CD4-positive, alpha-beta T cell treated with Interferon gamma for 1 hour (primary cell): ENCODE measurements at places on chromosomes 6 and 20.

DNA sequence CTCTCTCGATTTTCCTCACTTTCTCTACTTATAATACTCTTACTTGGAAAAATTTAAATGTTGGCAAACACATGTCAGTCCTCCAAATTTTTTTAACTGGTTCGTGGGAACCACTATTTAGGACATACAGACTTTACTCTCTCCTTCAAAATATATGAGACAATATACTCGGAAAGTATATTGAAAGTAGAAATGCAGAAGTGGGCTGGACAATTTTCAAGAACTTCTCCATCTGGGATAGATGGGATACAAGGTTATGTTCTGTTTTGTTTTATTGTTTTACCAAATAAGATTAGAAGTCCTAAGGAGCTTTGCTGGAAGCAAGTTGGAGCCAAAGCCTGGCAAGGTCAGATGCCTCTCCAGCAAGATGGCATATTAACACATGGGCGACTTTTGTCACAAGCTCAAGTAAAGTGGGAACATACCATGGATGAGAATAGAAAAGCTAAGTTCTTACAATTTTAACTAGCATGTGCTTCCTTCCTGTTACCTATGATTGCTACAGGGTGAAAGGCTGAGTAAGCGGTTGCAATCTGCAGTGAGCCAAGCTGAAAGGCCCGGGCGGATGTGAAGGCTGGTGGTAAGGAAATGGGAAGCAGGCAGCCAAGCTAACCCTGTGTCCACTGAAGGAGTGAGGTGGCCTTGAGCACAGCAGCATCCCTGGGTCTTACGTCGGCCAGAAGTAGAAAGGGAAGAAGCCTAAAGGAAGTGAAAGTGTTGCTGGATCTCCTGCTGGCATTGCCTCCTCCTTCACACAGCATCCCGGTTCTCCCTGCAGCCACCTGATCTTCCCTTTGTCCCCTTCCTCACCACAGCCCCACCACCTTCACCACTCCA lies 7.1 kb downstream of the MAP3K5 start:
- peak; percentile 59 for DNase-seq

DNA sequence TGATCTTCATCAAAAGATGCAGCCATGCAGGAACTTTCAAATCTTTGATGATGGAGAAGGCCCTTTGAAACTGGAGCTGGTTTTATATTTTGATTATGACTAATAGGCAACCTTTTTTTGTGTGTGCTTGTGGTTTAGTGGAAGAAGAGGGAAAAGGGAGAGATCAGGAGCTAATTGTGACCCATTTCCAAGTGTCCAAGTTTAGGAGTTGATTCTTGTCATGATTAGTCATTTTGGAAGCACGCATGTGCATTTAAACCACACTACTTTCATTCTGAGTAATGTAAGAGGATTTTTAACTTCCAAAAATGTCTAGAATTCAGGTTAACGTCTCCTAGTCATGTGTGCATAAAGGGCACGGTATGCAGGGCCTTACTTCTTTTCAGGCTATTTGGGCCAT lies 3.5 kb downstream of the FOXO3 start:
- DNase-seq, result no peak

DNA sequence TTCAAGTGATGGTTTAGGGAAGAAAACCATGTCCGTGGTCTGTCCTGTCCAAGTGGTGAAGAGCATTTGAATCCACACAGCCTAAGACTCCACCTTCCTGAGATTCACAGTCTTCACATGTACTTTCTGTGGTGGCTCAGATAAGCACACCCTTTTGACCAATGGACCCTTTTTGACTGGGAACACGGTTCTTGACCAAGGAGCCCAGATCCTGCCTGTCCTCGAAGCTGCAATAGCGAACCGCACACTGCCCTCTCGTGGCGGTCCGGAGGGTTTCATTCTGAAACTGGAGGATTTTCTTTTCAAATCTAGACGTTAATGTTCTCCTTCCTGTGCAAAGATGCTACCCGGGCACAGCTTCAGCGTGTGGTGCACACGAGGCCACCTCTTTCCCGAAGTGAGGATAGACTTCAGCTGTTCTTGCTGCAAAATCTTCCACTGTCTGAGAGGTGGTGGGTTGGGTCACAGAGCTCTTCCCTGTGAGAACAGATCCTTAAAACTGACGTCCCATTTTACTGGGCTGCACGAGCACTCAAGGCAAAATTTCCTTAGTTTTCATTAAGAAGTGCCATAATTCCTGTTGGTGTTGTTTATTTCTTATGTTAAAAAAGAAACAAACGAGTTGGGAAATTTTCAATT lies 90.5 kb downstream of the SYNJ2 start:
- peak; percentile 58 for DNase-seq

DNA sequence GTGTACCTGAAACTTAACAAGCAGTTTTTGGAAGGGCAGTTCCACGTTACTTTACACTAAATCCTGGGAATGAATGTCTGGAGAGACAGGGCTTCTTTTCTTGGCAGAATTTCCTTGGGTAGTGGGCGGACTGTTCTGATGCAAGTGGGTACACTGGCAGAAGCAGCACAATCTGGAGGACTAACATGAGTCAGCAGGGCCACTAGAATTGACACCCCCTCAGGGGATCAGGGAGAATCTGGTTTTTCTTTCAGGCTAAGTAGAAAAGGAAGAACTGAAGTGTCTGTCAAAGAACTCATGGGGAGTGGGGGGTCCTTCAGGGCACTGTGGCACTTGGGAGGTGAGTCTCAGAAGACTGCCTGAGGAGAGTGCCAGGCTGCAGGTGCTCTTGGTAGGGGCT lies 34.6 kb downstream of the PANK2 start:
- no peak for DNase-seq

- no peak for DNase-seq
These were observed 60.8 kb downstream of the TTI1 start for GRCh38 chr20:37972256-37973058.

DNA sequence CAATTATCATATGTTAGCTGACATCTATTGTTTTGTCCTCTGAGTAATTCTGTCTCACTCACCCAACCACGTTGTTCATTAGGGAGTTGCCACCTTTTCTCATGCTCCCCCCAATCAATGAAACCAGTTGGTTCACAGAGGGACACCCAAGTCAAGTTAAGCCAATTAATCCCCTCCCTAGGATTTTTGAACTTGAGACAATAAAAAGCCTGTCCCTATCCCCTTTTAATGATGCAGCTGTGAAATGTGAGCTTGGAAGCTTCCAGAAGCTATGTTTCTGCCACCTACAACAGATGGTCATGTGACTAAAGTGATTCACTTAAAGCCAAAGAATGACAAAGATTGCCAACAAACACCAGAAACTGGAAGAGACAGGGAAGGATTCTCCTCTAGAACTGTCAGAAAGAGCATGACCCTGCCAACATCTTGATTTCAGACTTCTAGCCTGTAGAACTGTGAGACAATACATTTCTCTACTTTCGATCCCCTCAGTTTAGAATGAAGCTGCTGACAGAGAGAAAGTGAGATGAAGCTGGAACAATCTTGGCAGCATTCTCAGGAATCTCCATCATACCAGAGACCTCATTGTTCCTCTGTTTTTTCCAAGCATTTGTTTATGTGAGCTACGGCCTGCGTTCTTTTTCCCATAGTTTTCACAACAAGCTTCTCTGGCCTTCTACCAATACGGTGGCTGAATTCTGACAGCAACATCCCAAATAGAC lies 57.8 kb upstream of the TPD52L1 start:
- no peak for DNase-seq

GRCh38 chr6:146357578-146358430 lies 185.8 kb upstream of the RAB32 start:
- no peak for DNase-seq
